H1 (cell line): ENCODE measurements at places on chromosomes 2 and 18.

DNA sequence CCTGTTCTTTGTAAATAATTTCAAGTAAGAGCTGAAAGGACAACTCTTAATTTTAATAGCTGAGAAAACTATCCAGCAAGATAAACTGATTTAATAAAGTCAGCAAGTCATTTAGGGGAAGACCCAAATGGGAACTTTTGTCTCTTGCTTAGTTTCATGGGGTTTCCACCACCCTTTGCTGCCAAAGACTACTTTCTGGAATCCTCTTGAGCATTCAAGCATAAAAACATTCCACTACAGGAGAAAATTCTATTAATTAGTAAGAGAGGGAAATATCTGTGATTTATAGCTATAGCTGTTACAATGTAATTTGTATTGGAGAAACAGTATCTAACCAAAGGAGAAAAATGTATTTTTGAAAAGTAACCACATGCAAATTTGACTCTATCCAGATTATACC lies 20.6 kb downstream of the EFEMP1 start:
- DNase-seq, result no peak

GRCh38 chr2:60818272-60818671 lies 62.2 kb downstream of the PAPOLG start:
- no peak for DNase-seq

DNA sequence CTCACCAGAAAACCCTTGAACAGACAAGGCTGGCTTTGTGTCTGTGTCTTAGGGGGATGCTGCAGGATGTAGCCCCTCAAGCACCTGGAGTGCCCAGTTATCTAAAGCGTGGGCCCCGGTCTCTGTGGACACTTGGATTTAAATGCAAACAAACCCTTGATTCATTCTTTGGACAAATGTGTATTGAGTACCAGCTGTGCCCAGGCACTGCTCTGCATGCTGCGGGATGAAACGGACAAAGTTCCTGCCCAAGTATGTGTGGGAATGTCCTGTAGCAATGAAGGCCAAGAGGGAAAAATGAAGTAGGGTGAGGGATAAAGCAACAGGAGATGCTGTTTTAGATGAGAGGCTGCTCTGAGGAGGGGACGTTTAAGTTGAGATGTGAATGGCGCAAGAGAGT lies 53.9 kb downstream of the BOLA3 start:
- no peak for DNase-seq

DNA sequence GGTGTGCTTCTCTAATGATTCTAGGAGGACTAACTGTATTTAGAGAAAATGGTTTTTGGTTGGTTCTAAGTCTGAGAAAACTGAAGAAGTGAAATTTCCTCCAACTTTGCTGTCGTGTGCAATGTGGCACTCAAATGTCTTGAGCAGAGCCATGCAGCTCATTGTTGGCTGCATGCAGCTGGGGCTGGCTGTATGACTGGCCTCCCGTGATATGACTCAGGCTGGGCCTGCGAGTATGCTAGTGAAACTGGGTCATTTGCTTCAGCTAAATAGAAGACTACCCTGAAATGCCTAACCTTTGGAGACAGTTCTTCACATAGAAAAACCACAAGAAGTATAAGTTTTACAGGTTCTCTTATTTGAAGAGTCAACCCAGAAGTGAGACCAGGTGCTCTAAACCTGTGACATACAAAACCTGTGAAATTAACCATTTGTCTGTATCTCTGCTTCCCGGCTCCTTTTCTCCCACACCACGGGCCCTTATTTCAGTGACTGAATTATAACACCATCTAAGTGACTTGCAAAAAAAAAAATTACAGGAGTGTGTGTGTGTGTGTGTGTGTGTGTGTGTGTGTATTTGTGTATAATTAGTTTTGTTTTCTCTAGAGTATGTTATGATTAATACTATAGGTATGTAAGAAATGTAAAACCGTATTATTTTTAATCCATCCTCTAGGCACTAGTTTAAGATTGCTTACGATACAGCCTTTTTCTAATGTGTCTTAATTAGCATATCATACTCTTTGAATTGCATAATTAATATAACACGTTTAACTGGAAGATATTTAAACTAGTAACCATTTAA lies 15.9 kb downstream of the POLI start:
- DNase-seq, result no peak

DNA sequence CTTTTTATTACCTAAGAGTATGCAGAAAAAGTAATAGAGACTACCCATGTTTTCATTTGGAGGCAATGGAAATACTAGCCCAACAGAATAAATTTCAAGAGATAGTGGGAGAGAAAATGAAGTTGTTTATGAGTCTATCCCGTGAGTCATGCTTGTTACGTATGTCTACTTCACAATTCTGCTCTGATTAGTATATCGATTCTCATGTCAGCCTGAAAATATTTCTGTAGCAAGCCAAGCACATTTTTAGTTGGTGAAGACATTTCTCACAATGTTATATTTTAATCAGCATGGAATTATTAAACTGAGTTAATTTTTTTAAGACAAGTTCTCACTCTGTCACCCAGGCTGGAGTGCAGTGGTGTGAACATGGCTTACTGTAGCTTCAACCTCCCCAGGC lies 346.1 kb downstream of the RPRM start:
- no peak for DNase-seq

DNA sequence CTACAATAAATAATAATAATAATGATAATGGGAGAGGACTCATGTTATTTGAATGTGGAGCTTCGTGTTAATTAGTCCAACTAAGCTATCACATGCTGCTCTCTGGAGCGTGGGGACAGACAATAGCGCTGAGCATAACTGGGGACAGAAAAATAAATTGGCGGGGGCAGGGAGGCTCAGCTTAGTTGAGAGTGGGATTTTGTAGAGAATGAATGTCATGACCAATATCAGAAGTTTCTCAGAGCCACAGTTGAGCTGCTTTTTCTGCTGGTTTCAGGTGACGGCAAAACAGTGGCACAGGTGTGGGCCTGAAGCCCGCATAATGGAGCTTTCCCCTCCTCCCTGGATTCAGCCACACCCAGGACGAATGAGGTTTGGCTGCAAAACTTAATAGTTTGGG lies 111.1 kb upstream of the CAB39 start:
- DNase-seq, result no peak

DNA sequence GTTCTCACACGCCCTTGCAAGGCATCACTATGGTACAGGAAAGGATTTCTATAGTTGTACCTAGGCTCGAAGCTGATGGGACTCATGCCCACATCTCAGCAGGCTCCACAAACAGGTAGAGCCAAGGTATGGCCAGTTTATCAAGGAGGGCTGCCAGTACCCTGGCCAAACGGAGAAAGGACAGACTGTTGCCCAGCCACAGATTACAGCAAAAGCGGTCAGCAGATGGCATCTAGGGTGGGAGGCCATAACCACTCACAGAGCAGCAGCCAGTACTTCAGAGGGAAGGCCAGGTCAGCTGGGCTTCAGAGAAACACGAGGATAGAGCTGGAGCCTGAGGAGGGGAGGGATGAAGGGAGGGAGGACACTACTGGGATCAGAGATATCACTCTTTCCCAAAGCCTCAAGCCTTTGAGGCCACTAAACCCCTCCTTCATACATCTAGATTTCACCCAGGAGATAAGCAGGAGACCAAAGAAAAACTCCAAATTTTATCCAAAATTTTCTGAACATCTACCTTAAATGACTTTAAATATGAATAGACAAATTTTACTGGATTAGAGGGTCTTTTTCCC lies 904.2 kb upstream of the NXPH2 start:
- DNase-seq, result no peak

GRCh38 chr2:66497431-66498288 lies 62.7 kb downstream of the MEIS1 start:
- DNase-seq, result no peak

- no peak for DNase-seq
Measured at GRCh38 chr2:209976698-209977385, 25.6 kb upstream of the RPE start.

DNA sequence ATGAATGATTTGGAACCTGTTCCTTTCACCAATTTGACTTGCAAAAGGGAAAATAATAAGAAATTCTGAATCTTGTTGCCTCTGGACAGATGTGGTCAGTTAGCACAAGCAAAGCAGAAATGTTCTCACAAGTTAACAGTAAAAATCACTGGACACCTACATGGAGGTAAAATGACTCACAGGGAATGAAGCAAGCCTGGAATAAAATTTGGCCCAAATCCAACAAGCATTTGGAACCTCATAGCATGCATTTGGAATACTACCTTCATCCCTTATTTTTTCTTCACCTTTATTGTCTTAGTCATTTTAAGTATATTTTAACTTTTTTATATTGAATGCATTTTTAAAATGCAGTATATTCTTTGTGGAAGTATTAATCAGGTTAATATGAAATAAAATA lies 602.9 kb downstream of the ARHGAP15 start:
- DNase-seq, result no peak

DNA sequence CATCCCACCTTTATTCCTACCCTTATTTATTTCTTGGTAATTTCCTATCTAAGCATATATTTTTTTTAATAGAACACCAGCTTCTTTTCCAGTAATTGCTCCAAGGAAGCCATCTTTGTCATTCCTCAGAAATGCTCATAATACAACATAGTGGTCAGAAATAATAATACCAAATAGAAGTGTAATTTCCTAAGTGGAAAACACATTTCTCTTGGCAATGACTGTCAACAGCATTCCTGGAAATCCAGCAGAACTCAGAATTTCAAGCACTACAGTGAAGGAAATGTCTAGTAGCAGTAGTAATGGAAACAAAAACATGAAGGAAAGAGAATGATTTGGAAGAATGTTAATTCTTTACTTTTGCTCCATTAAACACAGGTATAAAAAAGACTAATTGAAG lies 56.6 kb downstream of the GDF7 start:
- DNase-seq, result no peak

- DNase-seq, result no peak
Measured at GRCh38 chr18:8667846-8668245, 37.5 kb upstream of the MTCL1 start.

GRCh38 chr2:74817304-74817675 lies 16.6 kb upstream of the HK2 start:
- no peak for DNase-seq

GRCh38 chr2:38274286-38275276 lies 102.5 kb downstream of the ATL2 start:
- DNase-seq, result no peak

GRCh38 chr2:43462866-43463641 lies 132.8 kb downstream of the THADA start:
- DNase-seq, result no peak

GRCh38 chr2:72893594-72894319 lies 6.5 kb downstream of the SPR start:
- DNase-seq, result no peak

DNA sequence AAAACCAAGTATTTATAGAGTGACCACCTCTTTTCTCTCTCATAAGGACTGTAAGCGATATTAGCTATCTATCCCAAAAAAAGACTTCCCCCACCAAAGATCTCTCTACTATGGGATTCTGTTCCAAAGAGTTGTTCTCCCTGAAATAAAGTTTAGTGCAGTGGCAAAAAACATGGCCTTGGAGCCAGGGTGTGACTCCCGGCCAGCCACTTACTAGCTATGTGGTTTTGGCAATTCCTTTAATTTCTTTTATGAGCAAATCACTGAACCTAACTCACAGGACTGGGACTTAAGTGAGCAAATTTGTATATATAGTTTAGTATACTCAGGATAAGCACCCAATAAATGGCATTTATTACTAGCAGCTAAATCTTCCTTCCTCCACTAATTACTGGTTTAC lies 42.6 kb downstream of the SESTD1 start:
- DNase-seq, result no peak

DNA sequence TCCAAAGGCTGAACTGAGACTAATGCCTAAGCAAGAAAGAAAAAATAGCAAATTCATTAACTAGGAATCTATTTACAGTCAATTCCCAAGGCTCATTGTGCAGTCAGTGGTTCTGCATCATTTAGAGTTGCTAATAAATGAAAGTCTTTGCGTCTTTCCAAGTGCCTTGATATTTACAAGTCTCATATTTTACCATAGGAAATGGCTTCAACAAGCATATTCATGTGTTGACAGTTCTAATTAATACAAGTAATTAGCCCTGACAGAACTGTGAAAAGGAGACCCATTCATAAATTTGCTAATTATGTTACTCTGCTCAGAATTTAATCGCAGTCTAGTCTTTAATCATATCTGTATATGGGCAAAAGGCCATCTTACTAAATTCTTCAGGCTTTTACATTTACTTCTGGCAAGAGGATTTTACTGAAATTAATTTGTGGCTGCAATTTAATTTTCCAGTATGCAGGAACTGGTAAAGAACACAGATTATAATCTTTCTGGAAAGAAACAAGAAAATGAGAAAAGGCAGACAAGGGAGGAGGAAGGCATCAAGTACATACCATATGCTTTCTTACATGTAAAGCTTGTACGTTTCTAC lies 126.4 kb downstream of the RHBDD1 start:
- no peak for DNase-seq

DNA sequence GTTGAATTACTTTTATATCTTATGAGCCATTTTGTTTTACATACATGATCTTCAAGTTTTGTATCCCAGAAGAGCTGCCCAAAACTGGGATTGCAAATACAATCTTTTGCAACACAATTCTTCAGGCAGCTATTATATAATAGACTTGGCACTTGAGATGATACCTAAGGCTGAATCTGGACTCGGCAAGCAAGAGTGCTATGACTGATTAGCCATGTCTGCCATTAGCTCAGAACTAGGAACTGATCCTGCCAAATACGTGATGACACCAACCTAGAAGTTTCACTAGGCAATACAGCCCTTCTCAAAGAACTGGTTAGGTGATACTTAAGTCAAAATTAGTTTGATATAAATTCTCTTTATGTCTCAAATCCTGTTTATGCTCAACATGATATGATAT lies 619.6 kb downstream of the CPS1 start:
- no peak for DNase-seq

DNA sequence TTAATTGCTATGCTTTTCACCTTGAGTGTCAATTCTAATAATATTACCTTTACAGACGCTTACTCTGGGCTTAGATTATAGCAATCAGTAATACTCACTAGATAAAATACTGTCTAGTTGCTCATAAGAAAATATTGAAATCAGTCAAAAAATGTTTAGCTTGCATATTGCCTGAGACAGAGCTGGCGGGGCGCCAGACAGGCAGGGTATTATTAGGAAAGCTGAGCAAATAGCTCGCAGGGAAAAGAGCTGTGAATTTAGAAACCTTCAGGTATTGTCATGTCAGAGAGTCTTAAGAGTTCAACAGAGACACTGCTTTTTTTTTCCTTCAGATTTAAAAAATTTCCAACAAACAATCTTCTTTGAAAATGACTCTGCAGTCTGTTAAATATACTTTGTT lies 118.4 kb downstream of the MEIS1 start:
- DNase-seq, result no peak

DNA sequence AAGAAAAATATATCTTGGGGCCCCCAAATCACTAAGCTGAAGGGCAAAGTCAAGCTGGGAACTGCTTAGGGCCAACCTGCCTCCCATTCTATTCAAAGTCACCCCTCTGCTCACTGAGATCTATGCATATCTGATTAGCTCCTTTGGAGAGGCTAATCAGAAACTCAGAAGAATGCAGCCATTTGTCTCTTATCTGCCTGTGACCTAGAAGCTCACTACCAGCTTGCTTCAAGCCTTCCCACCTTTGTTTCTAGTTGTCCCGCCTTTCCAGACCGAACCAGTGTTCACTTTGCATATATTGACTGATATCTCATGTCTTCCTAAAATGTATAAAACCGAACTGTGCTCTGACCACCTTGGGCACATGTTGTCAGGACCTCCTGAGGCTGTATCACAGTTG lies 479.4 kb downstream of the METTL4 start:
- no peak for DNase-seq
